Right renal cortex interstitium (tissue), 3 donors: ENCODE measurements at places on chromosomes 13 and 19.

DNA sequence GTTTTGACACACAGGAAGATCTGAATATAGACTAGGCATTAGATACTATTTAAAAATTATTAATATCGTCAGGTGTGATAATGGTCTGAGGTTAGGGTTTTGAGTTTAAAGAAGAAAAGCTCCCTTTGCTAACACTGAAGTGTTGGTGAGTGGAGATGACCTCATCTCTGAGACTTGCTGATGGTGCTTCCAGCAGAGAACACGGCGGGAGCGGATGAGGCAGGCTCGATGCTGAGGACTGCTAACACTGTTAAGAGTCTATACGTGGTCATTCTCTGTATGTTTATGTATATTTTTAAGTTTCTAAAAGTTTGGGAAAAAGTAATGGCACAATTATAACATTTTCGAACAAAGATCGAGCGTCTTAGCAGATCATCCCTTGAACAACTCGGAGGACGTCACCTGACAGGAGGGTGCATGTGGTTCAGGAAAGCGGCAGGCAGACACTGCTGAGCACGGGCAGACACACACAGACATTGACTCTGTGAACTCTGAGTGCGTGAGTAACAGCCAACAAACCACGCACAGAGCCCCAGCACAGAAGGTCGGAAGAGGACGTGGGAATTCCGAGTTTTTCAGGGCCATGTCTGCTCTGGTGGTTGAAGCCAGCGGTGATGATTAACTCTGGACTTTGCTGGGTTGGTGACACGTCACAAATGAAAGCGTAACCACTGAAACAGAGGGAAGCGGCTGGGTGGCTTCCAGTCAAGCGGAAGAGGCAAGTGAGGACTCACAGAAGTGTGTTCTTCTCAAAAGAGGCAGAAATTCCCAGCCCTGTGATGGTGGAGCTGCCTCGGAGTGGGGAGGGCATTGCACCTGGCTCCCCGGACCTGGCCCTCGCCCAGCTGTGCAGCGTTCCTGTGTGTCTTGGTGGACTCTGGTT is 91.9 kb upstream of the TEX29 start:
- DNase-seq, result no peak

- DNase-seq, result no peak
These were observed 99.9 kb downstream of the COL4A2 start for GRCh38 chr13:110407021-110407420.

- no peak for DNase-seq
These were observed 124.4 kb upstream of the SPRY2 start for GRCh38 chr13:80465321-80465720.

DNA sequence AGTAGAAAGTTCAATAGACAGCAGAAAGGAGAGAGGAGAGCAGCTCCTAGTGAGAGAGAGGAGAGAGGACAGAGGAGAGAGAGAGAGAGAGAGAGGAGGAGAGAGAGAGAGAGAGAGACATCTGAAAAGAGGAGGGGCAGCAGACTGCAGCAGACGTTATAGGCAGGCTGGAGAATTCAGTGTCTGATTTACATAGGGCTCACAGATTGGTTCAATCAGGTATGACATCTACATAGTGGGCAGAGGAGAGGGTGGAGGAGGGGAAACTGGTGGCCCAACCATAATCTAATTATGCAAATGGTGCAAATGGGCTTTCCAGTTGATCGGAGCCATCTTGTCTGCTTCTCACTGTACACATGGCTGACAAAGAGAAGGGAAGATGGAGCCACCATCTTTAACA is 221.3 kb upstream of the TRPC4 start:
- no peak for DNase-seq

DNA sequence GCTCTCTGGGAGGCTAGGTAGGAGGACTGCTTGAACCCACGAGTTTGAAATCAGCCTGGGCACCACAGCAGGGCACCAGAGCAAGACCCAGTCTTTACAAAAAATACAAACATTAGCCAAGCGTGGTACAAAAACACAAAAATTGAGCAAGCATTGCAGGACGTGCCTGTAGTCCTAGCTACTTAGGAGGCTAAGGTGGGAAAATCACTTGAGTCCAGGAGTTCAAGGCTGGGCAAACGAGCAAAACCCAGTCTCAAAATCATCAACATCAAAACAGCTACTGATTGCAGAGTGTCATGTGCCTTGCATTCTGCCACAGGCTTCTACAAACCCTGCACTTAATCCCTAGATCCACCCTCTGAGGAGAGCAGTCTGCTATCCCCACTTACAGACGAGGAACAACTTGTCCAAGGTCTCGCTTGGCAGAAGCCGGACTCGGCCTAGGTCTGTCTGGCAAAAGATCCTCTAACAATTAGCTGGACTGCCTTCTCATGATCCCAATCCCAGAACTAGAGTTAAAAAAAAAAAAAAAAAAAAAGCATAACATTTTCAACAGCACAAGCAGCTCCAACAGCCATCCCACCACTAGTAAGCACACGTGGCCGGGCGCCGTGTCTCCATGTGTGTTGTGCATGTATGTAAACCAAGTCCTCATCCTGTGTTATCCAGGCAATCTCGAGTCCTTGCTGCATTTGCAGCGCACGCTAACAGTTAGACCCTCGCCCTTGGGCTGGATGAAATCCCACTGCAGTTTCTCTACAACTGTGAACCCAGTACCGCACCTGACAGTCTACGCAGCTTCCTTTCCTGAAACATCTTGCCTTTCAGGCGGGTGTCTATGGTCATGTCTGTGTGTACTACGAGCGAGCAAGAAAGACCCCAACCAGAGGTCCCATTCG is 2.0 kb downstream of the PPP6R1 start:
- no peak for DNase-seq

GRCh38 chr19:42038666-42039065 is 31.3 kb downstream of the GRIK5 start:
- DNase-seq, result no peak

GRCh38 chr13:30373727-30374126 is 48.6 kb upstream of the UBE2L5 start:
- DNase-seq, result no peak
